ENCODE measurements at places on chromosomes 5 and 9.

GRCh38 chr9:72635197-72635596 is 113.8 kb downstream of the TMC1 start:
- no peak overlapping the region for H3K4me3 ChIP-seq
- H3K27ac ChIP-seq, result no peak overlapping the region
- peaks cover 23% of the 10 kb centered on the region for H3K27me3 ChIP-seq
- no peaks in the 10 kb centered on the region for H3K4me1 ChIP-seq

DNA sequence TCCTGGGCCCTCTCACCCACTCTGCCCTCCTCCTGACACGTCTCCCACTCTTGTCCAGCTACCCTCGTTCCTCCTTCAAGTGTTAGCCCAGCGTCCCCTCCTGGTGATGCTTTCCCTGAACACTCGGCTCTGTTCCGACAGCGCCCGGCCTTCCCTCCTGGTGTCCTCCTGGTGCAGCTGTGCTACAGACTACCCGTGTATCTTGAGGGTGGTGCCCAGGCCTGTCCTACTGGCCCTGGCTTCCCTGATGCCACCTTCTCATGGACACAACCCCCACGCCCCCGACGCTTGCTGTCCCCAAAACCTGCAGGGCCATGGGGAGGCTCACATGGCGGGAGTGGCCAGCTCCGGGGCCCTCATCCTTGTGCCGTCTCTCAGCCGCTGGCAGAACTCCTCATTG is 21.4 kb upstream of the SCGB3A1 start:
- no peak overlapping the region for H3K4me3 ChIP-seq
- no peak for DNase-seq
- no peaks in the 10 kb centered on the region for H3K4me1 ChIP-seq

DNA sequence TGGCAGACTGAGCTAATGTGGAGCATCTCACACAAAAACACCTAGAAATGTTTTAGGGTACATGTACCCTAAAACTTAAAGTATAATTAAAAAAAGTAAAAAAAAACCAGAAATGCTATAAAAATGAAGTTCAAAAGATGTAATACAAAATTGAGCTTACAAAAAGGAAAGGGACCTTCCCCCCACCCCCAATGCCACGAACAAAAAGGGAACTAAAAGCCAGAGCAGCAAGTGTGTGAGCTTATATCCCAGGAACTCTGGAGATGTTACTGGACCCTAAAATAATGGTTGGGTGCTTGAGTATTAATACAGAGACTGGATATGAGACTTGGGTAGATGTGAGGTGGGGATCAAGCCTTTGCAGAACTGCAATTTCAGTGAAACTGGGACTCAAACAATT is 11.0 kb downstream of the SPATA9 start:
- H3K4me1 ChIP-seq, result no peaks in the 10 kb centered on the region
- no peak overlapping the region for H3K27ac ChIP-seq
- H3K36me3 ChIP-seq, result no peaks in the 10 kb centered on the region

GRCh38 chr5:72283358-72283757 is 36.7 kb downstream of the MRPS27 start:
- peaks cover 19% of the 10 kb centered on the region for H3K4me1 ChIP-seq
- H3K36me3 ChIP-seq, result no peaks in the 10 kb centered on the region
- no peaks in the 10 kb centered on the region for H3K27me3 ChIP-seq
- no peak for DNase-seq
- no peak overlapping the region for H3K4me3 ChIP-seq
- H3K27ac ChIP-seq, result no peak overlapping the region

DNA sequence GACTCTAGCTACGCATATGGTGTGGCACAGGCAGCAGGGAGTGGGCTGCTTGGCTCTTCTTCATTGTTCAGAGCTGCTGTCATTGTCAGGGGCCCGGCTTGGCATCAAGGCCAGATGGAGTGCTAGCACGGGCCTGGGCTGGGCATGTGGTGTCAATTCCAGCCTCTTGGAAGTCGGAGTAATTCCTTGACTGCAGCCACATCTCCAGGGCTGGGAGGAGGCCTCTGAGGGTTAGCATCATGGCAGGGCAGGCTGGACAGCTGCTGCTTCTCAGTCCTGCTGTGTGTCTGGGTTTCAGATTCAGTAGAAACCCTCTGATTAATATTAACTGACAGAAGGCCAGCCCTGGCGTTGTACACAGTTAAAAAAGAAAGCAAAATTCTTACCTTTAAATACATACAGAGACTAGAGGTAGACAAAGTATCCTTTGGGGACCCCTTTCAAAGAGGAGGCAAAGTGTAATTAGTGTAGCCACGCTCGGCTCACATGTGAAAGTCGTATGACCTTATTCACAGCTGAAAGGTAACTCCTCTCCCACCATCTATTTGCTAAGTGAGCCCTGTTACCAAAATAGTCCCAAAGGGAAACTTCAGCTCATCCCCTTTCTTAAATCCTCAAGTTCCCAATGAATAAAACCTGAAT is 126.4 kb downstream of the DOCK2 start:
- peaks cover 51% of the 10 kb centered on the region for H3K36me3 ChIP-seq
- peak overlapping the region; percentile 47 for H3K27ac ChIP-seq
- H3K4me3 ChIP-seq, result no peak overlapping the region

DNA sequence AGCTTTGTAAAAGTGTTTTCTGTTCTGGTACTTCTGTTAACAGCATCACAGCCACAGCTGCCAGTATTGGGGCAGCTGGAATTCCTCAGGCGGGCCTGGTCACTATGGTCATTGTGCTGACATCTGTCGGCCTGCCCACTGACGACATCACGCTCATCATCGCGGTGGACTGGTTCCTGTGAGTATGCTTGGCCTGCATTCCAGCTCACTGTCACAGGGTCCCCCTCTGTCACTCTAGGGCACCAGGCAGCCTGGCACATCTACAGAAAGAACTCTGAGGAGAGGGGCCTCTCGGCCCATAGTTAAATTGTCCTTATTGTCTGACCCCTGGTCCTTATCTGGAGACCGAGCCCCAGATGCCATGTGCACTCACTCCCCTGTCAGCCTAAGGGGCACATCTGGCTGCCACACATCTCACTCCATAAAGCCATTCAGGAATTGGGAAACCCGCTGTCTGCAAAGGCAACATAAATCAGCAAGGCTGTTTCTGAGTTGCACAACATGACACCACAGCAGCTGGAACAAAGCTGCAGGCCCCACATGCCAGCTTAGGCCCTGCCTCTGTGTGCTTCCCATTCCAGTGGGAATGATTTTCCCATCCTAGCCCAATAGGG is 77.5 kb downstream of the SLC1A3 start:
- no peak overlapping the region for H3K27ac ChIP-seq
- no peak overlapping the region for H3K4me3 ChIP-seq
- no peaks in the 10 kb centered on the region for H3K27me3 ChIP-seq
- peaks cover 7% of the 10 kb centered on the region for H3K4me1 ChIP-seq
- DNase-seq, result no peak

GRCh38 chr5:73236541-73237128 is 63.6 kb downstream of the TMEM174 start:
- DNase-seq, result no peak
- no peaks in the 10 kb centered on the region for H3K36me3 ChIP-seq
- no peak overlapping the region for H3K27ac ChIP-seq
- H3K4me1 ChIP-seq, result peaks cover 9% of the 10 kb centered on the region
- peaks cover 57% of the 10 kb centered on the region for H3K27me3 ChIP-seq
- no peak overlapping the region for H3K4me3 ChIP-seq

- H3K4me1 ChIP-seq, result no peaks in the 10 kb centered on the region
- no peaks in the 10 kb centered on the region for H3K27me3 ChIP-seq
- no peaks in the 10 kb centered on the region for H3K36me3 ChIP-seq
Measured at GRCh38 chr9:84339503-84339902, 1.1 kb downstream of the SLC28A3 start.

DNA sequence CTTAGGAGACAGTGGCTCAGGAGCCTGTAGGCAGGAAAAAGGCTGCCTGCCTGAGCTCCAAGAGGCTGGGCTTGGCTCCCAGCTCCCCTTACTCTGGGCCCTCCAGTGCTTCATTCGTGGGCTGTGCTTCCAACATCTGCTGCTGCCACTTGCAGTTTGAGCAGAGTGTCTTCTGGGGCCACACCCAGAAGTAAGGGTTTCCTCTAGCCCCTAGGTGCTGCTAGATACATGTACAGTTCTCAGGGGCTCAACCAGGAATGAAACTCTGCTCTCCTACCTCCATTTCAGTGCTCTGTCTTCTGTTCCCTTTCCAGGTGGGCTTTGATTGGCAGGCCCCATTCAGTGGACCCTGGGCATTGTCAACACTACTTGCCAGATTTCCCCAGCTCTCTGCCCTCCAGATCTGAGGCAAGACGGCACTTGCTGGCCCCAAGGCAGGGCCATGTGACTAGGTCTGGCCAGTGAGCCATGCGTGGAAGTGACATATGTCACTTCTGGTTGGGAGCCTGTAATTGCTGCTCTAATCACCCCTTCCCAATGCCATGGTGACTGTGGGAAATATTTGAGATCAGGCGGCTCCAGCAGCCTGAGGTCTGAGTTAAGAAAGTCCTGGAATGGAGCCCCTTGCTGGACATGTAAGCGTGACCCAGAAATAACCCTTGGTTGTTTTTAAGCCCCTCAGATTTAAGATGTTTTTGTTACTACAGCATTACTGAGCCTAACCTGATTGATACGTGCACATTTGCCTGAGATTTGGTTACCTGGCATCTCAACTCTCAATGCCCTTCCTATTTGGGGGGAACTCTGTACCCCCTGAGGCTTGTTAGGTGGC is 9.4 kb upstream of the BOD1 start:
- H3K27ac ChIP-seq, result no peak overlapping the region
- H3K27me3 ChIP-seq, result peaks cover 4% of the 10 kb centered on the region
- DNase-seq, result peak; percentile 9
- H3K4me3 ChIP-seq, result no peak overlapping the region
- H3K4me1 ChIP-seq, result peaks cover 9% of the 10 kb centered on the region

DNA sequence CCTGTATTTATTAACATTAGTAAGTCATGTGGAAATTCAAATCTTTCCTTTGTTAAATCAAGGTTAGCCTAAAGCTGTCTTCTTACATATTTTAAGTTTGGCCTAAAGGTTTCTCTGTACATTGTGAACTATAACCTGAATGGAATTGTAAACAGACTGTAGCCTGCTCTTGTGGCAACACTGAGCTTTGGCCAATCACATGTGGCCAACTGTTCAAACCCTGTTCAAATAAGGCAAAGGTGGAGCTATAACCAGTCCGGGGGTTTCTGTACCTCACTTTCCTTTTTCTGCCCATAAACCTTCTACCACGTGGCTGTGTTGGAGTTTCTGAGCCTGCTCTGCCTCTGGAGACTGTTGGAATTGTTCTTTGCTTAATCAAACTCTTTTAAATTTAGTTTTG is 3.3 kb upstream of the HAPLN1 start:
- DNase-seq, result no peak
- H3K4me1 ChIP-seq, result peaks cover 17% of the 10 kb centered on the region
- H3K27me3 ChIP-seq, result peaks cover 51% of the 10 kb centered on the region
- H3K4me3 ChIP-seq, result no peak overlapping the region
- H3K36me3 ChIP-seq, result no peaks in the 10 kb centered on the region

- H3K36me3 ChIP-seq, result peaks cover 7% of the 10 kb centered on the region
- peaks cover 5% of the 10 kb centered on the region for H3K27me3 ChIP-seq
- peak within 1 kb of the TSS; percentile 93 for H3K4me3 ChIP-seq
Measured at GRCh38 chr5:74640450-74640953, at the start of gene ENC1. Gene ENC1, minus strand, starts transcription at chr5:74640728. Its CDS starts 4,243 bp downstream, at chr5:74636485.

DNA sequence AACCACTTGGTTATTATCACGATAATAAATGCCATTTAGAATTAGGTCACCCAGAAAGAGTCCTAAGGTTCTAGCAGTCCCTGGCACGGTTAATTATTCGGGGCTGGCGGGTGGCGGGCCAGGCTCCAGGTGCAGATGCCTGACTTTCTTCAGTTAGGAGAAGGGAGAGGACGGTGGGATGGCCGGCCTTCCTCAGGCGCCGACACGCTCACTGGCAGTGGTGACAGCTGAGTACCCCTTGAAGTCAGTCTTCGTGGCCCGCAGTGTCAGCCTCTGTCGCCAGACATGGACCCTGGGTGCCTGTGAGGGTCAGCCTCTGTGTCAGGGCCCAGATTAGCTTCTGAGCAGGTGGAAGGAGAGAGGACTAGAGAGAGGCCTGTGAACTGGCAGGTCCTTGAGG is 21.1 kb upstream of the EXOC3 start:
- H3K27ac ChIP-seq, result peak overlapping the region; percentile 64
- DNase-seq, result no peak
- H3K4me3 ChIP-seq, result no peak overlapping the region
- H3K36me3 ChIP-seq, result no peaks in the 10 kb centered on the region

DNA sequence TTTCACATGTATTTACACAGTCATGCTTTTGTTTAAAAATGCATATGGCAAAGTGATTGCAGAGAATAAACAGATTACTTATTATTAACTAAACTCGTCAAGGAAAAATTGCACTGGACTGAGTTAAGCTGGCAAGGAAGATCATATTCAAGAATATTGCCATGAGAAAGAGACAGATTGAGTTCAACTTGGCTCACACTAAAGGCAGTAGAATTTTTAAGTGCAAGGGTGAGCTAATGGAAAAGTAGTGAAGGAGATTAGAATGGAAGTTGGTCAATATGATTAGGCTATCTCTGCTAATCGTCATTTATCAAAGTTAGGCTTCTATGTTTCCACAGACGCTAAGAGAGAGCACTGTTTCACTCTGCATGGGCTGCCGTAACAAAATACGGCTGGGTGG is 557.6 kb downstream of the PRR16 start:
- H3K36me3 ChIP-seq, result no peaks in the 10 kb centered on the region
- H3K27me3 ChIP-seq, result no peaks in the 10 kb centered on the region
- DNase-seq, result no peak
- H3K4me1 ChIP-seq, result no peaks in the 10 kb centered on the region
- no peak overlapping the region for H3K27ac ChIP-seq

Measured in naive B cell (primary cell).